Cortex of kidney (tissue), 1 donor: ENCODE measurements at places on chromosomes 5 and 9.

DNA sequence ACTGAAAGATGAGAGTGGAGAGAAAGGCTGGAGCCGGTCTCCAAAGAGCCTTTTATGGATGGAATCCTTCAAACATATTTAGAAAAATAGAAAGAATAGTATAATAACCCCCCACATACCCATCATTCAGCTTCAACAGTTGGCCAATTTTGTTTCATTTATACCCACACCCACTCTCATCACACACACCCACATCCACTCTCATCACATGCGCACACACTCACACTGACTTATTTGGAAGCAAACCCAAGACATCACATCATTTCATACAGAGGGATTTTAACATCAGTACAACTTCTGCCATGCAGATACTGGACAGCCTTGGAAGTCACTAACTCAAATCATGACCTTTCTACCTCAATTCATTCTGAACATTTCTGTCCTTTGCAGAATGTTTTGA is 72.8 kb upstream of the CPLX2 start:
- no peak for DNase-seq

DNA sequence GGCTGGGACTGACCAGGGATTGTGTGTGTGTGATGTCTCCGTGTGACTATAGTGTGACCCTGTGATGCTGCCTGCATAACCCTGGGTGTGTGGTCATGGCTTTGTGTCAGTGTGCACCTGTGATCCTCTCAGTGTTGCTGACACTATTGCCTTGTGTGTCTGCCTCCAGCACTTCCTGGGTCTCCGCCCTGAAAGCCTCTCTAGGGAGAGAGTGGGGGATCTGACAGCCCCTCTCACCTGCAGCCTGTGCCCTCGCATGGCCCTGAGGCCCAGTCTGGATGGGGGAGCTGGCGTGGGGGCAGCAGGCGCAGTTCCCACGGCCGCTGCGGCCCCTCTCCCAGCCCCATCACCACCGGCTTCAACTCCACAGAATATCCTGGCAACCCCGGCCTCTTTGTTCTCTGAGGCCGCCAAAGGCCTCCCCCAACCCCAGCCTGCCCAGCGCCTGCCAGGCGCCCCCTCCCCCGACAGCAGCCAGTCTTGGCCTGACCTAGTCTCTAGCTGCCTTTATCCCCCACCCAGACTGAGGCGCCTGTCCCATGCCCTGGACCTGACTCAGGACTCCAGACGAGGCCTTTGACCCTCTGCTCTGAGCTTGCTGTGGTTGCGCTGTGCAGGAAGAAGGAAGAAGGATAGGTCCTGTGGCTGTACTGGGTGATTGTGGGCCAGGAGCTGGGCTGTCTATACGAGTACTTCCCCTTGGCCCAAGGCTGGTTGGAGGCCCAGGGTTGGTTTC is 38.7 kb downstream of the CXXC5 start:
- DNase-seq: no peak

DNA sequence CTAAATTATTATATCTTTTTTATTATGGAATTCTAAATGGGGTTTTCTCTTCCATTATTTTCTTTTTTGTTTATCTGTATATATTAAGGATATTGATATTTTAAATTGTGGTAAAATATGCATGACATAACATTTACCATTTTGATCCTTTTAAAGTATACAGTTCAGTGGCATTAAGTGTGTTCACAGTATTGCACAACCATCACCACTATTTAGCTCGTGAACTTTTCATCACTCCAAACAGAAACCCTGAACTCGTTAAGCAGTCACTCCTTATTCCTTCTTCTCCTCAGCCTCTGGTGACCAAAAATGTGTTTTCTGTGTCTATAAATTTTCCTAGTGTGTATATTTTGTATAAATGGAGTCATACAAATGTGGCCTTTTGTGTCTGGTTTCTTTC is 188.2 kb downstream of the CCDC171 start:
- no peak for DNase-seq

- DNase-seq: no peak
Measured at GRCh38 chr5:141476132-141476911, 556 bp downstream of the PCDHGC3 start.

DNA sequence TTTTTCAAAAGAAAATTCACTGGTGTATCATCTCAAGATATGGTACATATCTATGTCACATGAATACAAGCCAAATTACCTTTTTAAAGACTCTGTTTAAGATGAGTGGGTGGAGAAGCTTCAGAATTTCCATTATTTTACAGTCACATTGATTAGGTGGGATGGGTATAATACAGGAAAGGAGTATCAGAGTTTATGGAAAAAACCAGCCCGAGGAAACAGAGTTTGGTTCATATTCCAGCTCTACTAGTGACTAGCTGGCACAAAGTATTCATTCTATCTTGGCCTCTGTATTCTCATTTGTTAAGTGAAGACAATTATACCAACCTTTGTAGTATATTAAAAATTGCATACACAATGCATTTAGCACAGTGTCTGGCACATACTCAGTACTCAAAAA is 46.5 kb upstream of the CDK5RAP2 start:
- DNase-seq: no peak

DNA sequence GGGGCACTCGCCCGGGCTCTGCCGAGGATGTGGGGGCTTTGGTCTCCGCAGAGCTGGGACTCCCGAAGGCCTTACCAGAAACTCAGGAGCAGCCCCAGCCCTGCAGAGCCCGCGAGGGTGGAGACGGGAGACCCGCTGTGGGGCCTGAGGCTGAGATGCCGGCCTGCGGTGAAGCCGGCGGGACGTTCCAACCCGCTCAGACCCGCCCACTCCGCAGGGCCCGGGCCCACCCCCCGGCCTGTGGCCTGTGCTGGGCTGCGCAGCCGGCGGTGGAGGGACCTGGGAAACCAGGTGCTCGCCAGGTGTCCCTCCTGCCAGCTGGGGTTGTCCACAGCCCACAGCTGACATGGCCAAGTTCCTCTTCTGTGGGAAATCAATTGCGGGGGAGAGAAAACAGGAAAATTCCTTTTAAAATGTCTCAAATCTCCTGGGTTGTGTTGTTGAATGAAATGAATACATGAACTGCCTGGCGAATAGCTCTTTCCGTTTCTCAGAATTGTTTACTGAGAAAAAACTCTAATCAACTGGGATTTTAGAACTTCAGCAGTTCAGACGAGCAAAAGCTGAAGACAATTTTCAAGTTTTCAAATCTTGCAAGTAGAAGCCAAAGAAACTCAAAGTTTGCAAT is 49.0 kb upstream of the IRX4 start:
- no peak for DNase-seq

- no peak for DNase-seq
Measured at GRCh38 chr9:119963798-119964372, 594.6 kb upstream of the BRINP1 start.

- DNase-seq: no peak
Measured at GRCh38 chr9:22389271-22389670, 57.4 kb upstream of the DMRTA1 start.

DNA sequence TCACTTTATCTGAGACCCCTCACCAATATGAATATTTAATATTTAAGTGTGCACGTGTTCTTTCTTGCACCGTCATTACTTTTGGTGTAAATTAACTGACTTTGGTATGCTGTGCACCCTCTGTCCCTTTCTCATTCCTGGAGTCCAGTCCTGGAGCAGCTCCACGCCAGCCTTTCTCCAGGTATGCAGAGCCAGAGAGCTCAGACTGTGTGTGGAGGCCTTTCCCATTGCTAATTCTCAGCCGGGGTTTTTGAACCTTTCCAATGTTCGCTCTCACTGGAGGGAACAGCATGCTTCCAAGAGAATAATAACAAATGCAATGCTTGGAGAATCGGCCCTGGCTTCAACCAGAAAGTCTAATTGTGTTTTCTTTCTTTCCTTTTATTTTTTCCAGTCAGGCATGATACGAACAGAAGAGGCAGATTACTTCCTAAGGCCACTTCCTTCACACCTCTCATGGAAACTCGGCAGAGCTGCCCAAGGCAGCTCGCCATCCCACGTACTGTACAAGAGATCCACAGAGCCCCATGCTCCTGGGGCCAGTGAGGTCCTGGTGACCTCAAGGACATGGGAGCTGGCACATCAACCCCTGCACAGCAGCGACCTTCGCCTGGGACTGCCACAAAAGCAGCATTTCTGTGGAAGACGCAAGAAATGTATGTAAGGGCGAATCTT is 41.7 kb downstream of the ADAMTS16 start:
- DNase-seq: no peak

DNA sequence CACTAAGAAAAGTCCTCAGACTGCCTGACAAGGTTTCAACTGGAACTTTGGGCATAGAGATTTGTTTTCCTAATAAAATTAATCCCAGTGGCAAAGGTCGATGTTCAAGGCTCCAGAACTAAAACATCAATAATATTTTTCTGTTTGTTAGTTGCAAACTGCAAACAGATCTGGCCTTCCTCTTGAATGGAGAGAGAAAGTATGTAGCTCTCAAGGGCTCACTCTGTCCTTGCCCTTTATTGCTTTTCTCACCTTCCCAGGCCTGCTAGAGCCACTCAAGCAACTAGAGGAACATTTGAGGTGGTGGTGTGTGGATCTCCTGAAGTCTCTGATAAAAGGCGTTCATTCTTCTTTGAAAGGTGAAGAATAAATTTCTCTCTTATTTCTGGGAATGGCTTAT is 16.6 kb downstream of the ALDH1A1 start:
- no peak for DNase-seq

DNA sequence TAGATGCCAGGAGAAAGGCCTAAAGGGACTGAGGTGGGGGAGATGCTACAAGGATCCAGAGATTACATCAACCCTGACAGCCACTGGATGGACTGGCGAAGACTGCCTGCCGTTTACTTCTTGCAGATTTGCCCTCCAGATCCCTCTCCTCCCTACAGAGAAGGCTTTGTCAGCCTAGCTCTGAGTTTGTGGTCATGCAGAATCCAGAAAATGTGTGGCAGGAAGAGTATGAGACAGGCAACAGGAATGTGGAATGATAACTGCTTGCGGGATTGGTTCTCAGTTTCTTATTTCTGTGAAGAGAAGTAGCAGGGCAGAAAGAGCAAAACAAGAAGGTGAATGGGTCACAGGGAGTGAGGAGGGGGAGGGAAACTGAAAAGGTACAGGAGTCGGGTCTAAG is 129.6 kb downstream of the TLE1 start:
- no peak for DNase-seq

- no peak for DNase-seq
Measured at GRCh38 chr9:95801797-95802196, 73.7 kb upstream of the ERCC6L2 start.

DNA sequence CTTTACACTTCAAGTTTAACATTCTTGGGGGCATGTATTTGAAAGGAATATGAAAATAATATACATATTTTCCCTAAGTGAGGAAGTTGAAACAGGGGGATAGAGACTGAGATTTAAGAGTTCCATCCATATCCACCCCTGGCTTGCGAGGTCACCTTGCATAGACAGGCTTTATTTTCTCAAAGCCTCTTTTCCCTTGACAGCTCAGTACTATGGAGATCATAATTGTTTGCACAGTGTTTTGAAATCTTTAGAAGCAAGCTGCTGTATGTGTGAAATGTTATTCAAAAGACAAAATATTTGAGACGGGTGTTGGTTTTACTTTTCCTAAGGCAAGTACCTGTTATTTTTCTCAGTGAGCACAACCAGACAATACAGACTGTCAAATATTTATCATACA is 163.1 kb downstream of the LRRC70 start:
- DNase-seq: no peak

DNA sequence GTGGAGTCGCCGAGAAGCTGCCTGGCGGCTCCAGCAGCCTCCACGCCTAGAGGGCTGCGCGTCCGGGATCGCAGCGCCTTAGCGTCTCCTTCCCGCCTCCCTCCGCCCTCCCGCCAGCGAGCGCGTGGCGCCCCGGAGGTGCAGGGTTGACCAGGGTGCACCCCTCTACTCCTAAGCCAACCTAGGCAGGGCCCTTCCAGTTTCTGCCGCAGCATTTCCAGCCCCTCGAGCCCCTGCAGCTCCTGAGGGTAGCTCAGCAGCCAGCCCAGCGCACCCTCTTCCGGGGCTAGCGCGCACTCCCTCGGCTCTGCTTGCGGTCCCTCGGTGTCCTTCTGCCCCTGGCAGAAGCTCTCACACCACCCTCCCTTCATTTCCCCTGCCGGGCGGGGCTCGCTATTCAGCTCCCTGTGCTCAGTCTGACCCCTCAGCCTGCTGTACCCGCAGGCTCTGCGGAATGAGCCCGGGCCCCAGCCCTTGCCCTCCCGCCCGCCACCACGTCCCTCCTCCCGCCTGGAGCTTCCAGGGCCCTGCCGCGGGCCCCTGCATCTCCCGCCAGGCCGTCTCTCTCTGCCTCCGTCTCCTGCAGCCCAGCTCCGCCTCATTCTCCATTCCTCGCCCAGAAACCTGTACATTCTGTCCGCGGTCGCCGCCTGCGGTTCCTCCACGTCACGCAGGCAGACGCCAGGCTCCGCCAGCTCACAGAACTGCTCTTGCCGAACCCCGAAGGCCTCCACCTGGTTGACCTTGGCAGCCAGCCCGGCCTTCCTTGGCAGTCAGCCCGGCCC is 61.8 kb downstream of the SPATA31C2 start:
- DNase-seq: no peak
